ENCODE measurements at places on chromosomes 12 and 14. TPM values are rescaled to one million over a fixed set of nuclear protein-coding genes. Genes with fewer than 3 reads are reported as not detected.

- DNase-seq, result no peak
Observed at GRCh38 chr12:77746096-77746495, 84.6 kb upstream of the NAV3 start.

DNA sequence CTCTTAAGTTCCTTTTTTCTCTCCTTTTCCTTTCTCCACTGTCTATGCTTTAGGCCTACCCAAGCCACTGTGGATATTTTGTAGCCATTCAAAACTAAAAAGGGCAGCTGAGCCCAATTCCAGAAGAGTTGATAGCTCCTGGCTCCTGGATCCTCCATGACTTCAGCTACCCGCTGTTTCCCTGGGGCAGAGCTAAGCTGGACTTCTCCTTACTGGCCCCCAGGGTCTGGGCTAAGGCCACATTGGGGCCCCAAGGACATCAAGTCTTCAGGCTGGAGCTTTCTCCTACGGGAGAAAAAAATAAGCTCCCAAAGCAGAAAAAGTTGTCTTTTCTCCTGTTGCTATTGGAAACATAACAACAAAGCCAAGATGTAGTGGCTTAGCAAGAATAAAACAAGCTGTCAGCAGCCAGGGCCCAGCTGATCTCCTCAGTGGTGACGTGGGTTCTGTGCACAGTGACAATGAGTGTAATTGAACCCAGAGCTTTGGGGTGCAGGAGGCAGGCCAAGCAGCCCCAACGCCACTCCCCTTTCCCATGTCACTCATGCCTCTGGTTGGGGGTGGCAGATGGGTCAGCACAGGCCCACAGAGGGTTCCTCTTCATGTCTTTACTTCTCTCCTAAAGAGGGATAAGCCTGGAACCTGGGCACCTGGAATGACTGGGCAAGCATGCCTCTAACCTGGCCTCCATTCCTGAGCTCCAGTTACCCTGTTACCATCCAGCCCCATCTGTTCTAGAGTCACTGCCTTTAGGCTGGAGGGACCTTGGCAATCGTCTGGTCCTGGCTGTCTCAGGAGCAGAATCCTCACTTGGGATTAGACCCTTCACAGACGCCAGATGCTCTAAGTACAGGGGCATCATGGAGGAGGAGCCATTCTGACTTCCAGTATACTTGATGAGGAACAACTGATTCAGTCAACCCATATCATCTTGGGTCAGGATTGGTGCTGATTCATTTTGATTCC is 171.2 kb downstream of the ZFP36L1 start:
- DNase-seq, result no peak

GRCh38 chr12:111443586-111443985 is 37.9 kb downstream of the SH2B3 start:
- no peak for DNase-seq

FAM222A gene
- total RNA-seq, result 12.5 TPM
